ENCODE measurements at places on chromosomes 13 and 19.

- no peak for DNase-seq
Measured at GRCh38 chr13:26050568-26051230, 1.1 kb downstream of the SHISA2 start.

- no peak for DNase-seq
Measured at GRCh38 chr19:5114727-5115126, 145.8 kb downstream of the KDM4B start.

DNA sequence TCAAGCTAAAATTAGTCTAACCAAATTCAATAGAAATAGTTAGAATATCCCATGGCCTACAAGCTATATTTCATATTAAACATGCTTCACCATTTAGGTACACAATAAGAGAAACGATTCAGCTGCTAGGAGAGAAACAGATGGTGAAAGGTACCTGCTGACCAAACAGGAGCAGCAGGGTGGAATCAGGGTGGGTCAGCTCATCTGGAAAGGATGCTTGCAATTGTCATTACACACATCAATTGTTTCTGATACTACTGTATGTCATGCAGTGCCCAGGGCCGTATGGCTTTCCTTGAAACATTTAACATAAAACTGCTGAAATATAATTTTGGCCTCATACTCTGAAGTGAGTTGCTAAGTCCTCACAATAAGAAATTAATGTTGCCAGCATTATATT is 776.0 kb downstream of the DACH1 start:
- DNase-seq: no peak

DNA sequence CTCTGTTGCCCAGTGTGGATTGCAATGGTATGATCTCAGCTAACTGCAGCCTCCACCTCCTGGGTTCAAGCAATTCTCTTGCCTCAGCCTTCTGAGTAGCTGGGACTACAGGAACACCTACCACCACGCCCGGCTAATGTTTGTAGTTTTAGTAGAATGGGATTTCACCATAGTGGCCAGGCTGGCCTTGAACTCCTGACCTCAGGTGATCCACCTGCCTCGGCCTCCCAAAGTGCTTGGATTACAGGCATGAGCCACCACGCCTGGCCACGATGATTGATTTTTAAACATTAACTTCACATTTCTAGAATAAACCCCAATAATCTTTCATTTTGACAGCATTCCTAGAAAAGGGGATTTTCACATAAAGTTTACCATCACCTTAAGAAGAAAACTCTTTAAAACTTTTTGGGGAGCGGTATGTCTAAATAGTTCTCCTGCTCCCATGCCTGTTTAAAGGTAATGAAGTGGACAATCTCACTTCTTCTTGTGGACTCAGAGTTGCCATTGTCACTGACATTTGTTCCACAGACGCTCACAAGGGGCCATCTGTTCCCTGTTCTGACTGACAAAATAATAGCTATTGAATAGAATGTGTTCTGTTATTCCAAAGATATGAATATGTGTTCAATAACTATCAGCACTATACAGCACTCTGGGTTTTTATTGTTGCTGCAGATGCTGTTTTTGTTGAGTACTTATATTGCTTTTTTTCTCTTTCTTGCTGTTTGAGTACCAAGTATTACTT is 66.1 kb upstream of the C1QTNF9B start:
- DNase-seq: no peak

GRCh38 chr13:29868581-29868980 is 18.2 kb upstream of the UBL3 start:
- DNase-seq: no peak

DNA sequence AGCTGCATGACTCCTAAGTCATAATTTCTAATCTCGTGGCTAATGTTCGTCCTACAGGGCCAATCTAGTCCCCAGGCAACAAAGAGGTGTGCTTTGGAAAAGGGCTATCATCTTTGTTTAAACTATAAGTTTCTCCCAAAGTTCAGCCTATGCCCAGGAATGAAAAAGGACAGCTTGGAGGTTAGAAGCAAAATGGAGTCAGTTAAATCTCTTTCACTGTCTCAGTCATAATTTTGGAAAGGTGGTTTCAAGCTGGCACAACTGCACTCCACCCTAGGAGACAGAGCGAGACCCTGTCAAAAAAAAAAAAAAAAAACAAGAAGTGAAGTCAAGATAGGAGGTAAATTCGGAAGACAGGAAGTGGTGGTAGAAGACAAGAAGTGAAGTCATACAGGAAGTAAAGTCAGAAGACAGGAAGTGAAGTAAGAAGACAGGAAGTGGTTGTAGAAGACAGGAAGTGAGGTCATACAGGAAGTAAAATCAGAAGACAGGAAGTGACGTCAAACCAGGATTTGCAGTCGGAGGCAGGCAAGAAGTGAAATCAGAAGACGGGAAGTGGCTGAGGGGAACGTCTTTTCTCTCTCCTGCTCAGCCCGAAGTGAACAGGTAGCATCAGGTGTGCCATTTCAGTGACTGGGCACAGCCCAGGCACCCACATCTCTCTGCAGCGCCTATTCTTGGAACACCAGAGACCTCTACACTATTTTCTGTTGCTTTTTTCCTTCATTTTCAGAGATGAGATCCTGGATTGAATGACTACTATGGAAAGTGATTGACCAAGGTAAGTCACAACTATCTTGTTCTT is 32.2 kb downstream of the GP6 start:
- peak; percentile 60 for DNase-seq

DNA sequence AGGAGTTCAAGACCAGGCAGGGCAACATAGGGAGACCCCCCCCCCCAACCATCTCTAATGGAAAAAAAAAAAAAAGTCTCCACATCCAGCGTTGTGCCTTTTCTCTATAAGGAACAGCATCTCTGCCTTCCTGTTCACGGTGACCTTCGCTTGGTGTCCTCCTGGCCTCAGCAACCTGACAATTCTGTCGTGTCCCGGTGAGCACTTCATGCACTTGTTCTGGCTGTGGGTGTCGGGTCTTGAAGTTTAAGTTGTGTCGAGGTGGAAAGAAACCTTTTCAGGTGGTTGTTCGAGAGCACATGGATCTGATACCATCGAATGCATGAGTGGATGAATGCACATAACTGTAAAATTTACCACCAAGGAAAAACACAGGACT is 594 bp downstream of the ZNF559 start:
- no peak for DNase-seq

DNA sequence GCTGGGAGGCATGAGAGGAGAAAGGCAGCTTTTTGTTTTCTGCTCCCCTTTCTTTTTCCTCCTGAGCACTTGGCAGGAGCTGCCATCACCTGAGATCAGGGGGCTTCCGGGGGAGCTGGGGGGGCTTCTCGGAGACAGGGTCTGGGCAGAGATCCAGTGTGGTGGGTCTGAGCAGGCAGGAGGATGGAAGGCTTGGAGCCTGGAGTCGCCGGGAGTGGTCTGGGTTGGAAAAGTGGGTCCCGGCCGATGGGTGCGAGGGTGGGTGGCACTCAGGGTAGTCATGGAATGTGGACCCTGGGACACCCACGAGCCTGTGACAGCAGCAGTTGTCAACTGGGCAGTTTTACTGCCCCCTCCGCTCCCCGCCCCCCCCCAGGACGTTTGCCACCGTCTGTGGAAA is 2.2 kb upstream of the ADM5 start:
- DNase-seq: no peak

- DNase-seq: no peak
Measured at GRCh38 chr19:6250024-6250615, 29.7 kb downstream of the MLLT1 start.

GRCh38 chr13:55361141-55361540 is 1779.6 kb upstream of the PRR20A start:
- no peak for DNase-seq

GRCh38 chr13:59806801-59807200 is 356.9 kb downstream of the DIAPH3 start:
- no peak for DNase-seq

GRCh38 chr19:39263912-39264305 is 4.3 kb upstream of the IFNL2 start:
- DNase-seq: peak; percentile 56

- no peak for DNase-seq
Measured at GRCh38 chr19:12946731-12947496, 1.3 kb downstream of the RAD23A start.

DNA sequence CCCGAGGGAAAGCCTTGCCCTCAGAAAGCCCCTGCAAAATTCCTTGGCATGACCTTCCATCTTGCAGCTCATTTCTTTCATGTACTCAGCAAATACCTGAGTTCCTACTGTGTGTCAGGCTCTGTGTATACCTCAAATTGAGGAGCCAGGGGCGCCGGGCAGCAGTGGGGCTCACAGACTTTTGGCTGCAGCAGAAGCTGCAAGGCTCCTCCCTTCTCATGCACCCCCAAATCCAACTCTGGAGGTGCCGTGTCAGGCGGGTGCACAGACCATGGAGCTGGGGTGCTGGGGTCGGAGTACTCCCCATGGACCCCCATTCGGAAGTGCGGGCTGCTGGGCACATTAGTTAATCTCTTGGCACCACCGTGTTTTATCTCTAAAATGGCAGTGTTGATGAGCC is 72.3 kb downstream of the COL4A2 start:
- no peak for DNase-seq

DNA sequence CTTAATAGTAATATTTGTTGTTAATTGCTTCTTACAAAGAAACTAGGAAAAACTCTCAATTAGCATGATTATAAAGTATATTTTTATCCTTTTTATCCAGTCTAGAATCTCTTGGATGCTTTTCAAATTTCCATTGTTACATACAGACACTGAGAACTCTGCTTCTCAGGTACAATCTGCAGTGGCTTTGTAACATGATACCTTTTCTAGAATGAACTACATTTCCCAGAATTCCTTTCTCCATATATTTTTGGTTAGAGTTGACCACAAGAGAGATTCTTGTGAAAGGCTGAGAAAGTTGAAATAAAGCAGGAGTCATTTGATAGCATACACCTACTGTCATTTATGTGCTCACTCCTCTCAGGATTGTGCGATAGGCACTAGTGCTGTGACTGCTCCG is 148.6 kb downstream of the SLITRK6 start:
- no peak for DNase-seq

- DNase-seq: no peak
Measured at GRCh38 chr13:31377946-31378345, 178.2 kb downstream of the B3GLCT start.

- no peak for DNase-seq
Measured at GRCh38 chr13:24038841-24039330, 121.6 kb upstream of the SPATA13 start.

DNA sequence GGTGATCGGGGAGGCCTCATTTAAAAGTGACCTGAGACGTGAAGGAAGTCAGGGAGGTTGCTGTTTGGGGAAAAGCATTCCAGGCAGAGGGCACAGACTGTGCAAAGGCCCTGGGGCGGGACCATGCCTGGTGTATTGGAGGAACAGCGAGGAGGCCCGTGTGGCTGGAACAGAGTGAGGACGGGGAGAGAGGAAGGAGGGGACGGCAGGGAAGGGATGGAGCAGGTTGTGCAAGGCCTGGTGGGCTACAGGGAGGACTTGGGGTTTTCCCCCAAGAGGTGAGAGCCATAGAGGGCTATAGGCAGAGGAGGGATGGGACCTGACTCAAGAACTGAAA is 17.2 kb downstream of the PTPRS start:
- no peak for DNase-seq

- DNase-seq: no peak
Measured at GRCh38 chr13:83753912-83754624, 128.2 kb downstream of the SLITRK1 start.

All from cardiac septum (tissue), 1 donor.